ENCODE measurements at places on chromosomes 4 and X. TPM values are rescaled to one million over a fixed set of nuclear protein-coding genes. Genes with fewer than 3 reads are reported as not detected.

GRCh38 chr4:119087656-119088055, 48.0 kb upstream of the MYOZ2 start:
- H3K4me1 ChIP-seq: no peaks in the 10 kb centered on the region
- no peak overlapping the region for H3K4me3 ChIP-seq
- no peaks in the 10 kb centered on the region for H3K36me3 ChIP-seq

DNA sequence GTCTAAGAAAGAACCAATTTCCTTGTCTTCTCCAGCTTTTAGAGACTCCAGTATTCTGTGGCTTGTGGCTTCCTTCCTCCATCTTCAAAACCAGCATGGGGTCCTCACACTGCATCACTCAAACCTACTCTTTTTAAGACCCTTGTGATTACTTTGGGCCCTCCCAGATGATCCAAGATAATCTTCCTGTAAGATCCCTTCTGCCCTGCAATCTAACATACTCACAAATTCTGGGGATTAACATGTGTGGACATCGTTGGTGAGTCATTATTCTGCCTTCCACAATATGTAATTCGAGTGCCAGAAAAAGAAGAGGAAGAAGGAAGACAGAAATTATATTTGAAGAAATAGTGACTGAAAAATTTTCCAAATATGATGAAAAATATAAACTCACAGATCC, 47.9 kb downstream of the BEND4 start:
- no peaks in the 10 kb centered on the region for H3K27me3 ChIP-seq
- H3K4me1 ChIP-seq: no peaks in the 10 kb centered on the region
- no peak overlapping the region for H3K4me3 ChIP-seq
- H3K36me3 ChIP-seq: no peaks in the 10 kb centered on the region
- no peak overlapping the region for H3K27ac ChIP-seq

GRCh38 chr4:182062936-182063335, 180.3 kb upstream of the TENM3 start:
- H3K27me3 ChIP-seq: no peaks in the 10 kb centered on the region
- H3K4me1 ChIP-seq: no peaks in the 10 kb centered on the region
- no peak for DNase-seq
- no peak overlapping the region for H3K4me3 ChIP-seq

- H3K27ac ChIP-seq: no peak overlapping the region
- H3K27me3 ChIP-seq: no peaks in the 10 kb centered on the region
- H3K36me3 ChIP-seq: no peaks in the 10 kb centered on the region
- no peak for DNase-seq
These were observed 63.5 kb upstream of the IL1RAPL2 start for GRCh38 chrX:104502460-104502859.

DNA sequence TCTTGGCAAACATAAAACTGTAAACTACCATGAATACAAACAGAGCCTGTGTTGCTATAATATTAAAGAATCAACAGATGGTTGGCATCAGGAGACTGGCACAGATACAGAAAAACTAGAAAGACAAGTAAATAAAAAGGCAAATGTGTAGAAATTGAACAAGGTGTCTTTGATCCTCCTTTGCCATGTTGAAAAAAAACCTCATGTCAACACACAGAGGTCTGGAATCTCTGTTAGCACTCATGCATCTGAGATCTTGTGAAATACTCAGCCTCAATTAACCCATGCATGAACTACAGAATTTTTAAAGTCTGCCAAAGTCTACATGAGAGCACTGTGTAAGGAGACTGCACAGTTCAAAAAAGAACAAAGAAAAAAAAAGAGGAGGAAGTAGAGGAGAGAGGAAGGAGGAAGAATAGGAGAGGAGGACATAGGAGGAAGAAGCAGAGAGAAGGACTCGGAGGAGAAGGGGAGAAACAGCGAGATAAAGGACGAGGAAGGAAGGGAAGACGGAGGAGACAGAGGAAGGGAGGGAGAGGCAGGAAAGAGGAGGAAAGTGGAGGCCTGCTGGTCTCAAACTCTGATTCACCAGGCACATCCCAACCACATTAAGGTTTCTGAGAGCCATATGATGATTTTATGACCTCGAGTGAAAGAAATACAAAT, 52.8 kb downstream of the PRDM5 start:
- no peak overlapping the region for H3K27ac ChIP-seq
- no peak overlapping the region for H3K4me3 ChIP-seq
- H3K27me3 ChIP-seq: peaks cover 3% of the 10 kb centered on the region
- H3K36me3 ChIP-seq: no peaks in the 10 kb centered on the region
- DNase-seq: no peak

GRCh38 chr4:77699731-77700210, 94.2 kb downstream of the CXCL13 start:
- no peaks in the 10 kb centered on the region for H3K4me1 ChIP-seq
- H3K36me3 ChIP-seq: no peaks in the 10 kb centered on the region
- no peak for DNase-seq
- H3K4me3 ChIP-seq: no peak overlapping the region
- no peak overlapping the region for H3K27ac ChIP-seq

DNA sequence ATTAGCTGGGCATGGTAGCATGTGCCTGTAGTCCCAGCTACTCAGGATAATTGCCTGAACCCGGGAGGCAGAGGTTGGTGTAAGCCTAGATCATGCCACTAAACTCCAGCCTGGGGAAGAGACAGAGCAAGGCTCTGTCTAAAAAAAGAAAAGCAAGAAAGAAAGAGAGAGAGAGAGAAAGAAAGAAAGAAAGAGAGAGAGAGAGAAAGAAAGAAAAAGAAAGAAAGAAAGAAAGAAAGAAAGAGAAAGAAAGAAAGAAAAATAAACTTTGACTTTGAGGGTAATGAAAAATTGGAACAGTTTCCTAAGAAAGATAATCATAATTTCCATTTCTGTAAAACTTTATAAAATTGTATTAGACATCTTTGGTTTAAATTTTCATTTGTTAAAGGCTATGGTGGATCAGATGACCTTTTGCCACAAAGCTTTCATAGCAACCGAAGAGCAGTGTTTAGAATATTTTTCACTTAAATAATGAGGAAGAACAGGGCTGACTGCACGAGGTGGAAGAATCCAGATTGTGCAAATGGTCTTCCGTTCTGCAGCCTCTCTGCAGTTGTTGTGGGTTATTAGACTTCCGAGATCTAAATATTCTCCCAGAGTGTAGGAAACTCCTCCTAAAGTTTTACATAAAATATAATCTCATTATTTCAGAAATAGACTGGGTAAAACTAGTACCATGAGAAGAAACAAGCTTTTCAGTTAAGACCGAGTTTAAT, 55.9 kb downstream of the RBM47 start:
- no peaks in the 10 kb centered on the region for H3K36me3 ChIP-seq
- DNase-seq: no peak
- no peaks in the 10 kb centered on the region for H3K27me3 ChIP-seq
- peak overlapping the region; percentile 56 for H3K4me3 ChIP-seq
- H3K4me1 ChIP-seq: peaks cover 40% of the 10 kb centered on the region

The PASD1 gene
- not detected for total RNA-seq

The TMPRSS11A gene
- not detected for total RNA-seq

DNA sequence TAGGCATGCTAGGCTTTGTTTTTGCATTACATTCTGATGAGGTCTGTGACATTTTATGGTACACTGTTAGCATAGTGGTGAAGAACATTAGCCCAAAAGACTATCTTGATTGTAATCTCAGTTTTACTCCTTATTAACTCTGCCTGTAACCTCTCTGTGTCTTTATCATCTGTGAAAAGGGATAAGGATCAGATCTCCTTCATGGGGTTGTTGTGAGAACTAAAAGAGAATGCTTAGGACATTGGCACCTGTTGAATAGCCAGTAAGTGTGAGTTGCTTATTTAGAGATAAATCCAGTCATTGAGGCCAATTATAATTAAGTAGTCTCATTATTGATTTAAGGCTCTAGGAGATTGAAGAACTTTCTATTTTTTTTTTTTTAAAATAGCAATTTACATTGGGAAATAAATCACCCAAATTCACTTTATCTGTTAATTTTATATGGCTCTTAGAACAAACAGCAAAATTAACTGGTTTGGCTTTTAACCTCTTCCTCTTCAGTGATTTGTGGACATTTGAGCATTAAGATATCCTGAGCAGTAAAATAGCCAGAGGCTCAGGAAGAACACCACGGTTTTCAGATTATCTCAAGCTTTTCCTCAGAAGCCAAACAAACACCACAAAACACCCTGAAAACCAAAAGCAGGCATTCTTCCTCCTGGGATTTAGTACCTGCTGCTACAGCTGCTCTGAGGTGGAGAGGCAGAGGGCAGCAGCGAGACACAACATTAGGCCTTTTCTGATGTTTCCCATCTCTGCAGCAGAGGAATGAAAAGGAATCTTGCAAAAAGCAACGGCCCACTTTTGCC, 192.9 kb downstream of the ARHGAP10 start:
- no peaks in the 10 kb centered on the region for H3K36me3 ChIP-seq
- no peak for DNase-seq
- H3K27ac ChIP-seq: no peak overlapping the region
- H3K27me3 ChIP-seq: no peaks in the 10 kb centered on the region
- H3K4me1 ChIP-seq: no peaks in the 10 kb centered on the region

DNA sequence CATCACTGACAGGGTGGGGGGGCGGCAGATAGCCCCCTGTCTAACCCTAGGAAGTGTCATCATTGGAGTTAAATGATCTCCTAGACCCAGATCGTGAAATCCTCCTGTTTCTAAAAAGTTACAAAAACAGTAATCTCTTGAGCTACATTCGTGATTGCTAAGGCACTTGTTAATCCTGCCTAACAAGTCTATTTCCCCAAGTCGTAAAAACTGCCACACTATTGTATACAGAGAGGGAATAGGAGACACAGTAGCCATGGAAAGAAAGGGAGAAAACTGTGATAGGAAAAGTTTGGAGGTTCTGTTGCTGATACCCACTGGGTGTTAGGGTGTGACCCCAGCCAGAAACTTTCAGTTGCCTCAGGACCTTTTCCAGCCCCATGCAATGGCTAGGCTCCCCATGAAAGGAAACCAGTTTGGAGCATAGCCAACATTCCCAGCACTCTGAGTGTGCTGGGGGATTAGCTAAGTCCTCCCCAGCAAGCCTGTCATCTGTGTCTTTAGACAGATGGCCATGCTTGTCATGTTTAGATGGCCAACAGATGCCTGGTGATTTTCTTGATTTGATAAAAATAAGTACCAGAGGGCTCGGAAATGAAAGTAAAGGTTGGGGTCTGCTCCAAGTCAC, 63.3 kb upstream of the ANXA10 start:
- no peaks in the 10 kb centered on the region for H3K4me1 ChIP-seq
- H3K36me3 ChIP-seq: no peaks in the 10 kb centered on the region
- H3K27me3 ChIP-seq: no peaks in the 10 kb centered on the region
- no peak overlapping the region for H3K27ac ChIP-seq
- H3K4me3 ChIP-seq: no peak overlapping the region

GRCh38 chr4:135492439-135492838, 1290.8 kb upstream of the PABPC4L start:
- no peak overlapping the region for H3K4me3 ChIP-seq
- no peaks in the 10 kb centered on the region for H3K4me1 ChIP-seq
- no peak overlapping the region for H3K27ac ChIP-seq
- H3K27me3 ChIP-seq: no peaks in the 10 kb centered on the region
- no peaks in the 10 kb centered on the region for H3K36me3 ChIP-seq

DNA sequence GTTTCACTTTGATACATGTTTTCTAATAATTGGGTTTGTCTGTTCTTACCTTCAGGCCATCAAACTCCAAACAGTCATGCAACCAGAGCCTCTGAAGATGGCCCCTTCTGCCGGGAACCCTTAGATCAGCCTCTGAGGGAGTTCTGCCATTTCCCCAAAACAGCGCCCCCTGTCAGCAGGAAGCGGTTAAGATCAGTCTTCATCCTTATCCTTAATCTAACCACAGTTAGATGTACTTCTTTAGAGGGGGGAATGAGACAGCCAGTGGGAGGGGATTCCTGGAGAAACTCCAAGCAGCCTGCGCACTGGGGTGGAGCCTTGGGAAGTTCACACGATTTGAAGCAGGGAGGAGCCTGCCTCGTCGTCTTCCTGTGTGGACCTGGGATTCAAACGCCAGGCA, 185.4 kb downstream of the INPP4B start:
- H3K27me3 ChIP-seq: no peaks in the 10 kb centered on the region
- no peak overlapping the region for H3K27ac ChIP-seq
- peaks cover 16% of the 10 kb centered on the region for H3K36me3 ChIP-seq
- no peaks in the 10 kb centered on the region for H3K4me1 ChIP-seq
- no peak overlapping the region for H3K4me3 ChIP-seq
- no peak for DNase-seq

DNA sequence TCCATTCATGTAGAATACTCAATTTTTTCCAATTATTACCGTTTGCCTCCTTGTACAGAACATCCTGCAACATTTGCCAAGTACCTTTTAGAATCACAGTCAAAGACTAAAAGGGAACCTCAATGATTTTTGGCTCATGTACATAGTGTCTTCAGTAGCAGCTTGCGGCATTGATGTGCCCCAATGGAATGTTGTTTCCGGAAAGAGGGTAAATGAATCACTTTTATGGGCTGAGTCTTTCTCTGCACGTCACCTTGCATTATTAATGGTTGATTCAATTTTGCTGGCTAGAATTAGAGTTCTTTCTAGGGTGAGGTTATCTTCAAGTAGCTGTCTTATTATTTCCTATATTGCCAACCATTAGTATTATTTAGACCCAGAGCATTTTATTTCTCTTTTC, 116.9 kb upstream of the GABRA2 start:
- DNase-seq: no peak
- H3K27ac ChIP-seq: no peak overlapping the region
- no peaks in the 10 kb centered on the region for H3K4me1 ChIP-seq
- no peaks in the 10 kb centered on the region for H3K27me3 ChIP-seq

- DNase-seq: no peak
- peak overlapping the region; percentile 97 for H3K27ac ChIP-seq
- H3K4me3 ChIP-seq: peak overlapping the region; percentile 98
- H3K4me1 ChIP-seq: peaks cover 61% of the 10 kb centered on the region
- H3K27me3 ChIP-seq: no peaks in the 10 kb centered on the region
- peaks cover 22% of the 10 kb centered on the region for H3K36me3 ChIP-seq
These were observed 1.8 kb downstream of the SPCS3 start for GRCh38 chr4:176321589-176321988.

GRCh38 chrX:28966331-28966730, 379.1 kb downstream of the IL1RAPL1 start:
- no peaks in the 10 kb centered on the region for H3K27me3 ChIP-seq
- H3K27ac ChIP-seq: no peak overlapping the region
- DNase-seq: no peak
- H3K36me3 ChIP-seq: no peaks in the 10 kb centered on the region
- H3K4me1 ChIP-seq: no peaks in the 10 kb centered on the region

The ADH1A gene
- total RNA-seq: not detected

- H3K36me3 ChIP-seq: peaks cover 2% of the 10 kb centered on the region
These were observed 3.6 kb upstream of the SLAIN2 start for GRCh38 chr4:48337731-48338130.

GRCh38 chr4:59094505-59094904, 1984.3 kb upstream of the IGFBP7 start:
- no peak overlapping the region for H3K4me3 ChIP-seq
- H3K27ac ChIP-seq: no peak overlapping the region
- no peaks in the 10 kb centered on the region for H3K4me1 ChIP-seq
- DNase-seq: no peak
- no peaks in the 10 kb centered on the region for H3K27me3 ChIP-seq
- H3K36me3 ChIP-seq: no peaks in the 10 kb centered on the region

GRCh38 chrX:124573468-124573867, 227.1 kb downstream of the SH2D1A start:
- H3K4me1 ChIP-seq: no peaks in the 10 kb centered on the region
- no peak for DNase-seq
- no peak overlapping the region for H3K4me3 ChIP-seq
- H3K36me3 ChIP-seq: no peaks in the 10 kb centered on the region

The TCEANC gene
- 5.0 TPM for total RNA-seq

- H3K27ac ChIP-seq: no peak overlapping the region
- no peaks in the 10 kb centered on the region for H3K4me1 ChIP-seq
- no peaks in the 10 kb centered on the region for H3K27me3 ChIP-seq
These were observed 670.3 kb downstream of the IL1RAPL1 start for GRCh38 chrX:29257521-29257920.

The GALNTL6 gene
- not detected for total RNA-seq

- no peak overlapping the region for H3K4me3 ChIP-seq
- H3K27me3 ChIP-seq: no peaks in the 10 kb centered on the region
- H3K36me3 ChIP-seq: no peaks in the 10 kb centered on the region
- H3K27ac ChIP-seq: no peak overlapping the region
- H3K4me1 ChIP-seq: no peaks in the 10 kb centered on the region
- no peak for DNase-seq
These were observed 106.7 kb upstream of the GUCY1A1 start for GRCh38 chr4:155559915-155560314.

The TLR6 gene
- 1.7 TPM for total RNA-seq
